ENCODE measurements at places on chromosomes 4 and X.

GRCh38 chrX:3493605-3494004, 147.2 kb upstream of the MXRA5 start:
- DNase-seq, result no peak

GRCh38 chrX:85851418-85851817, 195.9 kb downstream of the CHM start:
- DNase-seq, result peak; percentile 39

DNA sequence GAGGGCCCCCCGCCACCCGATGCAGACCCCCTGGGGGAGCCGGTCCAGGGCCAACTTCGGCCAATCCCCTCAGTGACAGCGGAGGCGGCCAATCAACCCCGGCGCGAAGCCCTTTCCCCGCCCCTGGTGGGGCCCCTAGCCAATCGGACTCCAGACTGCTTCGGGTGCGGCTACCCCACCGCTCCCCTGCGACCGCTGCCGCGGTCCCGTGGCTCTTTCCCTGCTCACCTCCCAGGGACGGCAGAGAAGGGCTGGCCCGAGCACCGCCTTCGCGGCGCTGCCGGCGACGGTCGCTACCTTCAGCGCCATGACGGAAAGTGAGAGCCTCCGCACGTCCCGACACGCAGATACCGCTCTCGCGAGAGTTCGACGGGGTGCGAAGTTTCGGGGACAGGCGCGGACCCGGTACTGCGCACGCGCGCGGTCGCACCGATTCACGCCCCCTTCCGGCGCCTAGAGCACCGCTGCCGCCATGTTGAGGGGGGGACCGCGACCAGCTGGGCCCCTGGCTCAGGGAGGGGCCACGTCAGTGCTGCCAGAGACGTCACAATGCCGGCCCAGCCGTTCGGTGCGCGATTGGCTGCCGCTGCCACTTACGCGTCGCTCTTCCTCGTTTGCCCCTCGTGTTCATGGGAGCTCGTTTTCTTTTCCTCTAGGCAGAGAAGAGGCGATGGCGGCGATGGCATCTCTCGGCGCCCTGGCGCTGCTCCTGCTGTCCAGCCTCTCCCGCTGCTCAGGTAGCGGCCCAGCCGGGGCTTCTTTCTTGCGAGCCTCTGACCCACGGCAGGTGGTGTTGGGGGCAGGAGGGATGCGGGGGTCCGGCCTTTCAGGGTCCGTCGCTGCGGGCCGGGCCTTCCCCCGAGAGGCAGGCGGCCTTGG, at the start of the genes IDH3G and SSR4:
TSS of gene IDH3G (minus strand) at position 358 of the 879 bp plus-strand sequence. CDS start at position 309, 49 bp downstream.
TSS of gene SSR4 (plus strand) at position 651 of the 879 bp plus-strand sequence. CDS start at position 671, 20 bp downstream.
- peak; percentile 91 for DNase-seq

DNA sequence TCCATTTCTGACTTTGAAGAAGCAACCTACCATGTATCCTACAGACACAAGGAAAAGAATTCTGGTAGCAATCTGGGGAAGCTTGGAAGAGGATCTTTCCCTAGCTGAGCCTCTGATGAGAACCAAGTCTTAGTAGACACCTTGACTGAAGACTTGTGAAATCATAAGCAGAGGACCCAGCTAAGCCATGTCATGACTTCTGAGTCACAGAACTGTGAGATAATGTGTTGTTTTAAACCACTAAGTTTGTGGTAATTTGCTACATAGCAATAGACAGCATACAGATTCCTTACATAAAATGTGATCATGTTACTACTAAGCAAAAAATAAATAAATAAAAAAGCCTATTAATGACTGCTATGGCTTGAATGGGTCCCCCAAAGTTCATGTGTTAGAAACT, 71.3 kb upstream of the ANKRD50 start:
- no peak for DNase-seq

GRCh38 chr4:126242679-126243390, 928.1 kb downstream of the FAT4 start:
- no peak for DNase-seq

DNA sequence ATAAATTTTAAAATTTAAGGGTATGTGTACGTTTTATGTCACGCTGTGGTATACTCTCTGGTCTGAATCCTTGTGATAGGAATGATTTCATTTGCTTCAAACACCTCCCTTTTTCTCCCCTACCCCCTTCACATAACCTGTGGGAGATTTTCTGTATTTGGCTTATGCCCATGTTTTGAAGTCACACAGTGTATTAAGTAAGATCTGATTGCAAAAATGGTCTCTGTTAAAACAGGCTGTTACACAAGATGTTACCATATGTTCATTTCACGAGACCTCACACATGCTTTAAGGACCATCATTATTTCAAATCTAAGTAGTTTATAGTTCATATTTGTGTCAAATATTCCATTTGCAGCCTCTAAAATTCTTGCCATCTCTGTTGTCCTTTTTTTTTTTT, 63.5 kb downstream of the TMEM131L start:
- DNase-seq, result peak; percentile 66

GRCh38 chr4:141669501-141669900, 33.1 kb downstream of the IL15 start:
- DNase-seq, result no peak

DNA sequence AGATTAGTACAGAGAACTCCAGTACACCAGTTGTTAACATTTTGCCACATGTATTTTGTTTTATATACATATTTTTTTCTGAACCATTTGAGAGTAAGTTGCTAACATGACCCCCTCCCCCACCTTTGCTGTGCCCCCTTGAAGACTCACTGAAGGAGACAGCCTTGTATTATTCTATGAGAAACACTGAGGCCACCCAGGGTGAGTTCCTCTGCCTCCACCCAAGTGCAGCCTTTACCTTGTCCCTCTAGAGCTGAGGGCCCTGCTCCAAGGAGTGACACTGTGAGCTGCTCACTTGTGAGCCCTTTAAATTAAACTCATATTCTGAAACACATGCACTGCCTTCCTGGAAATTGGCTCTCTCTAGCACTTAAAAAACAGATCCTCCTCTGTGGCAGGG, 21.1 kb downstream of the KIT start:
- DNase-seq, result peak; percentile 0

DNA sequence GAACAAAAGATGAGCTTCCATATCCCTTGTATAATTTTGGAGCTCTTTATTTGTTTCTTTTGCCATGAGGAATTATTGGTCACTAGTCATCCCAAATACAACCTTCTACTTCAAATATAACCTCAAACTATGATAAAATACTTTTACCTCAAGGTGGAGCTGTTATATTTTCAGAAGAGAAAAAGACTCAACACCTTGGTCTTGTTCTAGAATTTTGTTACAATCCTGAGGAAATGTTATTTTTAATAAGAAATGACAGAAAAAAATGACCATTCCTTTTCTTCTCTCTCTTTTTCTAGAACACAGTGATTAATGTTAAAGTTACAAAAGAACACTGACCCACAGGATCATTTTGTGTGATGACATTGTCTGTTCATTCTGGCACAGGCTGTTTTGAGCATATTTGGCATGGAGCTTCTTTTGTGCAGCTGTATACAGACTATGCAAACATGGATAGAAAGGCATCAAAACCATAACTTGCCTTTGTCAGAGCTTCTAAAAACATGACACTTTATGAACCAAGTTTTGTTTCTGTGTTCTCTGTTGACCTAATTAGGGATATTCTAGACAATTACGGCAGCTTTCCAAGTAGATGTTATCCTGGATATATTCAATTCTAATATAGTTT, 159.6 kb upstream of the CTSO start:
- DNase-seq, result no peak

DNA sequence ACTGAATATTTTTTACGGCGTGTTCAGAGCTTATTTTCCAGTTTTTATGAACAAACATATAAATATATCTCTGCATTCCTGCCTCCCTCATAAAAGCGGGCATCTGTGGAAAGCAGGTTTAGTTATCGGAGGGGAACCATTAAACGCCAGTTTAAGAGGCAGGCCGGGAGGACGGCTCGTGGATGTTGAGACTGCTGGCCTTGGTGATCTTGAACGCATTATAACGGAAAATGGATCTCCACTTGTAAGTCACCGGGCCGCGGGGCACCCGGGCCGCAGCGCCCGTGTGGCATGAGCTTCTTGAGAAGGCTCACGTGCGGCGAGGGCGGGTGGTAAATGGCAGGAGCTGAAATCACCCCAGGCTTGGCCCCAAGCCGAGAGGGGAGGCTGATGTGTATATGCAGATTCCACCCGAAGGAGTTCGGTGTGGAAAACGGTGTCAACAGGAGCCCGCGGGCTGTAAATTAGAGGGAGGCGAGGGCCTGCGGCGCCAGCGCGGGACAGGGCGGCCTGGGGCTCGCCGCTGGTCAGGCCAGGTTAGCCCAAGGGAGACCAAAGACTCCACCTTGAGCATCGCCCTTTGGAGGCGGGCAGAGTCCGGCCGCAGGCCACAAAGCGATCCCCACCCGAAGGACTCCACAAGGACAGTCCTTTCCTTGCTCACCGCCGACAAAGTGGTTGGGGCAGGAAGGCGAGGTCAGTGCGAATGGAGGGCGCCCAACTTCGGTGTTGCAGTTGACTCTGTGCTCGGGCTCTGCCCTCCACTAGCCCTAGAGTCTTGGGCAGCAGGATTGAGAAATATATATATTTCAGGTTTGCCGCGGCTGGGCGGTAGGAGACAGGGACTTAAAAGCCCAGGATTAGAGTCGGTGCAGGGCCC, 1.3 kb upstream of the HAND2 start:
- DNase-seq, result peak; percentile 32

DNA sequence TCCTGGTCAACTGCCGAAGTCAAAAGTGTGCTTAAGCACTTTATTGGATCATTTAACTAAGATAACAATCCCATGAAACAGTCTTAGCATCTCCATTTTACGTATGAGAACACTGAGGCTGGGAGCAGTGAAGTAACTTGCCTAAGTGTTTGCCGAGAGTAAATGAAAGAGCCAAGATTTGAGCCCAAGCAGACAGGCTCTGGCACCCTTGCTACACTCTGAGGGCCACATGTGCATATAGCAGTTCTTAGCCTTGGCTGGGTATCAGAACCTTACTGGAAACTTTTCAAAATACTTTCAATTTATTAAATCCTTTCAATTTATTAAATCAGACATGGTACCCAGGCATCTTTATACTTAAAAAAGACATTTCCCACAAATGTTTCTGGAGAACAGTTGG, 225.9 kb downstream of the NR3C2 start:
- DNase-seq, result no peak

GRCh38 chr4:1928356-1929239, 57.4 kb downstream of the NSD2 start:
- DNase-seq, result no peak

- DNase-seq, result no peak
These were observed 254.5 kb downstream of the UNC5C start for GRCh38 chr4:95294321-95294720.

DNA sequence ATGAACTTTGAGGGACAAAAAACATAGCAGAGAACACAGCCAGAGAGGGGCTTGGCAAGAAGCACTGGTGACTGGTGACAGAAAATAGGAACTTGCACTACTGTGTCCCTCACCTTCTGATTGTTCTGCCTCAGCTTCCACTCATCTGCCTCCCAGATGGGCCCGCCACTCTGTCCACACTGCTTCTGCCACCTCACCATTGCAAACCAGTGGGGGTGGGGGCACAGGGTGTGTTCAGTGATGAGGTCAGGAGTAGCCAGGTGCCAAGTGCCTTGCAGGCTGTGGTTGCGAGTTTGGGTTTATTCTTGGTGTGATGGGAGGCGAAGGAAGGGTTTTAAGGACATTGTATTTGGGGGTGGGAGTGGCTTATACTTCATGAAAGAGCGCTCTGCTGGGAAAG, 9.1 kb upstream of the UBA1 start:
- DNase-seq, result no peak

DNA sequence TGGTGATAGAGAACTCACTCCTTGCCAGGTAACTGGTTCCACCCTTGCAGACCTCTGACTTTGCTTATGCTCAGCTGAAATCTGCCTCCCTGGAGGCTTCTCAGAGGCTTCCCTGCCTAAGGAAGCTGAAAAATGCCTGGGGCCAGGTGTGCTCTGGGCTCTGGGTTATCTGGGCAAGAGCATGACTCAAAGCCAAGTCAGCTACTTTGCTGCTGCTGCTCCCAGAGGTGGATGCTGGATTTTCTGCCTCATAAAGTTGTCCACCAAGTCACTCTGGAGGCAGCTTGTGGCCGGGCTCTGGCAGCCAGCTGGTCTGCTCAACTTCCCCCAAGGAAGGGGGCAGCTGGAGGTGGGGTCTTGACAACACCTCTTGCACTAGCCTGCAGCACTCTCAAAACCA, 132.7 kb downstream of the PJA1 start:
- no peak for DNase-seq

GRCh38 chrX:22122510-22122909, 90.4 kb downstream of the PHEX start:
- DNase-seq, result peak; percentile 45

DNA sequence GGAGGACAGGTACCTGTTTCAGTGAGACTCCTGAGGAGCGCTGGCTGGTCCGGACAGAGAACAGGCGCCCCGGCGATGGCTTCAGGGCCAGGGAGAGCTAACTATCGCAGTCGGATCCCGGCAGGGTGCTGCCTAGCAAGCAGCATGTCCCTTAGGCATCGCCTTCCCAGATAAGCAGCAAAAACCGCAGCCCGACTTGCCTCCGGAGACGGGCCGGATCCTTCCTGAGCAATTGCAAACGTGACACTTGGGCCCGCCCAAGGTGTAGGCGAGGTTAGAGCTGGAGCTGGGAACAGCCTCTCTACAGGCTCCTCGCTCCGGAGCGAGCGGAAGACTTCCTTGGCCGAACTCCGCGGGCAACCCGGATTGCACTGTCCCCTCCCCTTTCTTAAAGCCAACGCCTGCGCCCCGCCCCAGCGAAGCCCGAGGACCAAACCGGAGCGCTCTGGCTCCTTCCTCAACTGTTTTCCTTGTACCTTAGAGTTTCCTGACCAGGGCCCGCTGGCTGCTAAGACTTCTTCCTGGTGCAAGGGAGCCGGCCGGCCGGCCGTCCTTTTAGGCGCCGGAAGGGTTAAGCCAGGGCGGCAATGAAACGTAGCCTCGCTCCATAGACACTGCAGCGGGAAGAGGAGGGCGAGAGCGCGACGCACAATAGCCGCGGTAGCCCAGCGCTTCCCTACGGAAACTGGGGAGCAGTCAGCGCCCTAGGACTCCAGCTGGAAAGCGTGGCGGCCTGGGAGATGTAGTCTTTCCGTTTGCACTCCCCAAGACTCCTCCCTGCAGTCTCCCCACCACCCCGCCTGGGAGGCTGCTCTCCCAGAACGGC, at the start of gene OPHN1:
TSS of gene OPHN1 (minus strand) at position 341 of the 826 bp plus-strand sequence. CDS start 475 bp downstream, outside the sequence.
- peak; percentile 86 for DNase-seq

- DNase-seq, result no peak
These were observed 230.3 kb upstream of the PCDH18 start for GRCh38 chr4:137762591-137762990.

GRCh38 chrX:71458866-71459265, 74.0 kb upstream of the OGT start:
- no peak for DNase-seq

DNA sequence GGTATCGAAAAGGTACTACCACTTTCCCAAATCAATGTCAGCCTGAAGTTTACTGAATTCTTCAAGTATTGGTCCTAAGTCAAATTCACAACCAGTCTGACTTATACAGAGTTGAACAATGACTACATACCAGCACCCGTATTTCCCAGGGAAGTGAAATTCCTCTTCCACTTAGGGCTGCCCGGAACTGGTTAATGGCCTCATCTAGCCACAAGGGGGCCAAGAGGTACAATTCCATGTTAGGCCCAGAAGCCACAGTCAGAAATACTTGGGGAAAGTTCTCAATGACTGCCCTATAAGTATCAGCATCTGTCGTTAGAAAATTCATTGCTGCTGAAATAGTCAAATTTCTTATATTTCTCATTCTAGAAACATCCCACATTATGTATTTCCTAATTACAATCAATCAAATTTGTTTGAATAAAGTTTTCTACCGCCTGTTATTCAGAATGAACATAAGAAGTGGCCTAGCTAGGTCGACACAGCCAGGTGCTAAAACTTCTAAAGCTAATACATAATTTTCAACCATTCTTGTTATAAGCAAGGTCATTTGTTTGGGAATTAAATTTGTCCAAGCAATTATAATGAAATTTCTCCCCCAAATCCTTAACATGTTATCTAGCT, 5.6 kb upstream of the PCDH7 start:
- peak; percentile 74 for DNase-seq

GRCh38 chrX:44280116-44280515, 63.4 kb downstream of the EFHC2 start:
- no peak for DNase-seq

Measured in cardiac muscle cell (in vitro differentiated cells and primary cell).